Stimulated activated CD4-positive, alpha-beta T cell treated with anti-CD3 and anti-CD28 coated beads, TNF-alpha, amount 100 ng/mL, for 4 hours (primary cell): ENCODE measurements at places on chromosomes 6 and 20.

- DNase-seq, result no peak
Measured at GRCh38 chr6:163589387-163589786, 174.9 kb downstream of the QKI start.

- no peak for DNase-seq
Measured at GRCh38 chr20:37758332-37758731, 64.5 kb downstream of the CTNNBL1 start.

DNA sequence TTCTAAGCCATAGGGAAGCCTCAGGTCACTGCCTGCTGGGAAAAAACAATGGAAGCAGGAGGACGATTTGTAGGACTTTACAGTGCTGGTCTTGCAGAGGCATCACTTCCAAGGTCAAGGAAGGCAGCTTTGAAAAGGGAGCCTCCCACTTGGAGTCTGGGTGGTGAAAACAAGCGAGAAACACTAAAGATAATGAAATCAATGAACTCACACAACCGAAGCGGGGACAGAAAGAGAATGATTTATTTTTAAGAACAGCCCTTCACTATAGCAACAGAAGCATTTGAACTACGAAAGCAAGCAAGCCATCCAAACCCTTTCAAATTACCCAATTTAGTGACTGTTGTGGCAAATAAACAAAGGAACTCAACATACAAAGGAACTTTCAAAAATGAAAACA, 227.5 kb downstream of the THBS2 start:
- DNase-seq, result no peak

DNA sequence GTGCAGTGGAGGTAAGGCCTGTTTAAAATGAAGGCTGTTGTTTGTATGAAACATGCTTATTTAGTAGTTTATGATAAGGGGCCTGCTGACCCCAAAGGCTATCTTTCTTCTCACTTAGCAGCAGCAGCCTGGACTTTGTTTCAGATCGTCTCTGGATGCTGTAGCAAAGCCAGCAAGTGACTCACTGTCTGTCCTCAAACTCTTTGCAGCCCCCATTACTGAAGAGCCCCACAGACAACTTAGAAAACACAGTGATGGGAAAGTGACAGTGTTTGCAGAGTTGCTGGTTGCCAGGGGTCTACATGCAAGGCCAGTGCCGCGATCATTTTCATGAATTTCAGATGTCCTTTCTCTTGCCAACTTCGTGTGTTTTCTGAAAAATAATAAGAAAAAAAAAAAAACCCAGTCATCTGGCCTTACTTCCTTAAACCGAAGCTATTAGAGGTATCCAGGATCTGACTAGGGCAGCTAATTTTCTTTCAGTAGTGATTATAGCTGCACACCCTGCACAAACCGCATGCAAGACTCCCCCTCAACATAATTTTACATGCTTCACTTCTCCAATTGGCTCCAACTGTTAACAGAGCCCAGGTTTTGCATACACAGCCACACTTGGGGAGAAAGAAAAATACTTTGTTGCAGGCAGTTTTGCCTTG, 11.6 kb upstream of the F13A1 start:
- DNase-seq, result no peak

DNA sequence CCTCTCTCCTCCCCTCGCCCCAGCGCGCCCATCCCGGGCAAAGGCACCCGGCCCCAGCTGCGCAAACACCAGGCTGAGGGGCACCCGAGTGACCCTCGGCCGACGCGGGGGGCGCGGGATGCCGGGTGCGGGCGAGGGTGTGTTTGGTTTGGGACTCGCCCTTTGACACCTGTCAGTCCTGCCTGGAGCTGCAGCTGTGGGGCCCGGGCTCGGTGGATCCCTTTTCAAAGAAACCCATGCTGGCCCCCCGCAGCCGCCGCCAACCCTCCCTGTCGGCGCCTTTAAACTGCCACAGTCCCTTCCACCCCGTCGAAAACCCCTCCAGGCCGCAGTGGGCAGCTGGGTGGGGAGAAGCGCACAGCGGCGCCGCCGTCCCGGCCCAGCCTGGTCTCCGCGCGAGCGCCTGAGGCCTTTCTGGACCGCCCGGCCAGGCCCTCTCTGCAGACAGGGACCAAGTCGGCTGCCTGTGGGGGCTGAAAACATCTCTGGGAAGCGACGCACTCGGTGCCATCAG, 5.5 kb downstream of the FOXQ1 start:
- DNase-seq, result no peak
